Heart right ventricle (tissue), 16 donors: ENCODE measurements at places on chromosomes 2 and 18.
A peak's percentile ranks its signal among the peaks of the same experiment; 100 is the strongest.

- no peak for DNase-seq
Observed at GRCh38 chr2:145184741-145185651, 665.1 kb upstream of the ZEB2 start.

DNA sequence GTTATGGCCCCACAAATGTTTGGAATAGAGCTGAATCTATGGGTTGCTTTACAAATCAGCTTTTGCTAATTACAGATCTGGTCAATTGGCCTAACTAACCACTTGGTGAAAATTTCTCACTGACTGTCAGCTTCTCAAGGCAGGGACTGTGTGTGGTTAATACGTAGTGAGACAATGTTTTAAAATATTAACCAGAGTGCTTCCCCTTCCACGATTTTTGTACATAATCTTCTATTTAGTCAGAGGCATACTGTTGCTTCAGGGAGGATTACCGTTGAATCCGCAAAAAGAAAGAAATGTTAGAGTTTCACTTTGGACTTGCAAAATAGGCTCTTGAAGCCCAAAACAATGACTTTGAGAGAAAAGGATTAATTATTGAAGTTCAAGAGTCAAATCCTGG, 14.9 kb upstream of the KCNS3 start:
- DNase-seq: no peak

- no peak for DNase-seq
Observed at GRCh38 chr2:4336864-4337263, 633.5 kb downstream of the DCDC2C start.

- no peak for DNase-seq
Observed at GRCh38 chr2:72098935-72099334, 48.7 kb downstream of the CYP26B1 start.

GRCh38 chr18:13611142-13611600, 115.2 kb downstream of the FAM210A start:
- peak; percentile 66 for DNase-seq

DNA sequence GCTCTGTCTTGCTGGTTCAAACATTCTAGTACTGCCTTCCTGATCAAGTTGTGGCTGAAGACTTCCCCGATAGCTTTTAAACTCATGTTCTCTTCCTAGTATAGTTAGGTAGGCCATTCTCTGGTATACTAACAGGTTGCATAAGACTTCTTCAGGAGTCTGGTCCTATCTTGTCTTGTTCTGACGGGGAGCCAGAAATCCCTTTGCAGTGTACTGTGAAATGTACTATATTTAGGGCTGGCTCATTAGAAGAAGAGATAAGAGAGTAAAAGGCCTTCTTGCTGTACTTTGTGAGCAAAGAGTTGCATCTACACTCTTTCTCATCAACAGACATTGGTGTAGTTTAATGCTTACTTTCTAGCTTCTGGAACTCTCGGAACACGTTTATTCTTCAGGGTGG, 331.9 kb downstream of the NUP35 start:
- DNase-seq: peak; percentile 9

GRCh38 chr18:64710105-64710861, 561.4 kb upstream of the LINC00305 start:
- no peak for DNase-seq

- DNase-seq: no peak
Observed at GRCh38 chr2:217977840-217978535, 24.8 kb downstream of the TNS1 start.

DNA sequence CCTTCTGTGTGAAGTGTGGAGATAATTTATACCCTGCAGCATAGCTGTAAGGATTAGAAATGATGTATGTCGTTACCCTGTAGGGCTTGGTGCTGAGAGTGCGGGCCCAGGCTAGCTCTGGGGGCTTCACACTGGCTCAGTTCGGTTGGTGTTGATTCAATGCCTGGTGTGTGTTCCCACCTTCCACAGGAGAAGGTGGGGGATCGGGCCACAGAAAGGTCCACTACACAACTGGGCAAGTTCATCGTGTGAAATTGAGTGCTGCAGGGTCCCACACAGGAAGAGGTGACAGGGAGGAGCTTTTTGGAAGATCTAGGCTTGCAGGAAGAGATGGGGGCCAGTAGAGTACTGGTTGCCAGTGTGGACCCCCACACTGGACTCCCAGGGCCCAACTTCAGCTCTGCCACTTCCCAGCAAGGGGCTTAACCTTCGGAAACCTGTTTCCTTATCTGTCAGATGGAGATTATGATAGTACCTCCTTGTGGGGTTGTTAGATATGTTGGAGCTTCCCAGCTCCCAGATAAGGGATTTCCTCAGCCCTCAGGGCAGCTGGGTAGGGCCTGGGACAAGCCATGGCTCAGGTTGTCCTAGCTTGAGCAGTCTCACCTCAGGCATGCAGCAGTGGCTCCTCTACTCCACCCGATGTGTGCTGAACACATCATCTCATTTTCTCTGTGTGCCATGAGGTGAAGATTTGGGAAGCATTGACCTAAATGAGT, 71.5 kb downstream of the TMEM247 start:
- no peak for DNase-seq

GRCh38 chr2:26033270-26033817, 540 bp upstream of the RAB10 start:
- no peak for DNase-seq

- DNase-seq: no peak
Observed at GRCh38 chr18:2636126-2636631, 19.3 kb upstream of the SMCHD1 start.

DNA sequence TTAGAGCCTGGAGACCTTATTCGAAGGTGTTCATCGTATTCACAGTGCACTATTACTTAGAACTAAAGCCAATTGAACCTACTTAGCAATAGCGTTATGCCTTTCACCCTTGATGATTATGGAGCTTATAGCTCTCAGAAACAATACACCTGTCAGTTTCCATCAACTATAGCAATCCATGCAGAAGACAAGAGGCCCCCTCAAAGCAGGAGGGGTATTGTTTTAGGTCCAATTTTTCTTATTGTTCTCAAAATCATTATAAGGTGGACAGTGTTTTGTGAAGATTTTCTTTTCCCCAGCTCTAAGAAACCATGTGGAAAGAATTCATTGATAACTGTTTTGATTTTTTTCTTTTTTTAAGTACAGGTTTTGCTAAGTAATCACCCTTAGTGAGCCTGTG, 135.5 kb downstream of the MEIS1 start:
- DNase-seq: no peak

DNA sequence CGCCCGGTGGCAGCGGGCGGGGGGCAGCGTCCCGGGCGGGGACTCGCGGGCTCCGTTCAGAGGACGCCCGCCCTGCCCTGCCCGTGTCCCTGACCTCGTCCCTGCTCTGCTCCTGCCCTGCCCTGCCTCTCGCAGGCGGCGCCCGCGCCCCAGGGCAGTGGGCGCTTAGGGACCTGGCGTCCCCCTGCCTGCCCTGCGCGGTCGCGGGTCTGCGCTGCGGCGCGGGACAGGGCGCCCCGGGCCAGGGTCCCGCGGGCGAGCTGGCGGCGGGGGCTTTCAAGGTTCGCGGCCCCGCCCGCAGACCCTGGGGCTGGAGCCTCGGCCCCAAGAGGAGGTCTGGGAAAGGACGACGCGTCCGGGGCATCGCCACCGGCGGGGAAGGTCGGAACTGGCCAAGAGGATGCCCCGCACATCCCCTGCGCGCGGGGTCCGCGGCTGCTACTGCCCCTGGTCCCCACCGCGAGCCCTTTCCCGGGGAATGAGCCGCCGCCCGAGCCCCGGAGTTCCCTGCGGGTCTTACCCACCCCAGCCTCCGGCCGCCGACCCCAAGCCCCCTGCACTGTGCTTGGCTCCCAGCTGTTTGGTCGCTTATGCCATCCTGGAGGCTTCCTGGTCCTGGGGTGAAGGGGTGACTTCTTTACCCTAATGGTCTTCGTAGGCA, 679 bp downstream of the RNF144A start:
- no peak for DNase-seq

GRCh38 chr2:111897630-111897923, 830 bp upstream of the MERTK start:
- no peak for DNase-seq

DNA sequence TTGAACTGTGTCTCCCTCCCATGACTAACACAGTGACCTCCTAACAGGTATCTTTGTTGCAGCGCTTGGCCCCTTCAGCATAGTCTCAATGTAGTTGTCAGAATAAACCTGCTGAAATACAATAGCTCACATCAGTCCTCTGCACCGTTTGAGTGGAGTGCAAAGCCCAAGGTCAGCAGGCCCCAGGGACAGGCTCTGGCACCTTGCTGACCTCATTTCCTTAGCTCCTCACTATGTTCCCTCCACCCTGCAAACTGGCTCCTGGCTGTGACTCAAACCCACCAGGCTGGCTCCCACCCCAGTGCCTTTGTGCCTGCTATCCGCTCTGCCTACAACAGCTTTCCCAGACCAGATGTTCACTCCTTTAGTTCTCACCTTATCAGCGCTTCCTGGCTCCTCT, 146.7 kb downstream of the LRATD1 start:
- DNase-seq: no peak

DNA sequence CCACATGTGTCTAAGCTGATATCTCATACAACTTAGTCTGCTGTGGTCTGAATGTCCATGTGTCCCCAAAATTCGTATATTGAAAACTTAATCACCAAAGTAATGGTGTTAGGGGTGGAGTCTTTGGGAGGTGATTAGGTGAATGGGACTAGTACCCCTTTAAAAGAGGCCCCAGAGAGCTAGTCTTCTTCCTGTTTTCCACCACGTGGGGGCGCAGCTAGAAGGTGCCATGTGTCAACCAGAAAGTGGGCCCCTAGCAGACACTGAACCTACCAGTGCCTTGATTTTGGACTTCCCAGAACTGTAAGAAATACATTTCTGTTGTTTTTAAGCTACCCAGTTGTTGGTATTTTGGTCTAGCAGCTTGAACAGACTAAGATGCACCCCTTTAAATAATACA, 86.6 kb downstream of the ASB1 start:
- DNase-seq: no peak

DNA sequence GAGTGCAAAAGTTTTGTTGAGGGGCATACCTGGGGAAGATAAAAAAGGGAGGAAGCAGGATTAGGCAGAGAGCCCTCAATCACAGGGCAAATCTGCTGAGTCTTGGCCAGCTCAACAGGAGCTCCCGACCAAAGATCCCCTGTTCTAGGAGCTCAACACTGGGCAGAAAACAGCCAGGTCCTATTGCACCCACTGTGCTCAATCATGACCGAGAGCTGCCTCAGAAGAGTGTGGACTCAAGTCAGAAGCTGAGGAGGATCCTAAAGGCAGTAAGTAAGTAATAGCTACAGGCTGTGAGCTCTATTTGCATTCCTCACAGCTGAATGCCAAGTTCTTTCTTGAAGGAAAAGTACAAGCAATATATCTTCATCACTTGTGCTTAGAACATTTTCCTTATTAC, 334.4 kb upstream of the NRP2 start:
- no peak for DNase-seq

DNA sequence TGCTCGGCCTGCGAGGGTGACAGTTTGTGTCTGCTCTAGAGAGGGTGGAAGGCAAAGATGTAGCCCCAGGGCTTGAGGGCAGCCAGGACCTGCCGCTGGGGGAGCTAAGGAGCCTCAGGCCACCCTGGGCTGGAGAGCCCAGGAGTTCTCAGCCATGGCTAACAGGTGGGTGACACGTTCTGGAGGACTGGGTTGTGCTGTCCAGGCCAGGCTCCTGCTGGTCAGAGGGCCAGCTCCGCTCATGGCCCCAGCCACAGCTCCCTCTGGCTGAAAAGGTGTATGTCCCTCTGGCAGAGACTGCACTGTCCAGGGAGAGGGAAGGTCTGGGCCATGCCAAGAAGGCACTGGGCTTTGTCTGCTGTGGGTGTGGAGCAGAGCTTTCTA, 19.2 kb downstream of the TMEM185B start:
- DNase-seq: no peak

GRCh38 chr2:191818725-191819350, 28.1 kb downstream of the CAVIN2 start:
- DNase-seq: no peak

DNA sequence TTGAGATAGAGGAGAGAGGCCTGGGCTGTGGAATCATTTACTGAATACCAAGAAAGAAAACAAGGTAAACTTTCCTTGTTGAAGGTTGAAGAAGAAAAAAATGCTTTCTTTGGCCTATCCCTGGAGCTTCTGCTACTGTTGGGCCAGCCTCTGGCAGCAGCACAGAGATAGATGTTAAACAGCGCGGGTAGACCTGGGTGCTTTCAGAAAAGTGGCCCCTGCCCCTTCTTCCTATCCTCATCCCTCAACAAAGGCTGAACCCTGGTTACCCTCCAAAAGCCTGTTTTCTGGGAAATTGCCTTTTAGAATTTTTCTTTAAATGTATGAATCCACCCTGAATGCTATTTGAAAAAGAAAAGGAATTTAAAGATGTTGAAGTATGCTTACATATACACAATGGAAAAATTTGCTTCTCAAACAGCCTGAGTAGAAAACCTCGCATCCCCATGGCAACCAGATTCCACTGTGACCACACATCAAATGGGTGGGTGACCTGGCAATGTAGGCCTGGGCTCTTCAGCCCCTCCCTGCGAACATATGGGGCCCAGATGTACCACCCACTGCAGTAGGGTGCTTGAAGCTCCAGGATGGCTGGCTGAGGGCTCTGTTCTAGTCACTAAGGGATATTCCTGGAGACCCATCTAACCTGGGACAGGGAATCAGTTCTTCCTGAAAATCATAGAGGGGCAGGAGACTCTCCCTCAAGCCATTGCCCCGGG, 23.4 kb upstream of the CHRNA1 start:
- no peak for DNase-seq

DNA sequence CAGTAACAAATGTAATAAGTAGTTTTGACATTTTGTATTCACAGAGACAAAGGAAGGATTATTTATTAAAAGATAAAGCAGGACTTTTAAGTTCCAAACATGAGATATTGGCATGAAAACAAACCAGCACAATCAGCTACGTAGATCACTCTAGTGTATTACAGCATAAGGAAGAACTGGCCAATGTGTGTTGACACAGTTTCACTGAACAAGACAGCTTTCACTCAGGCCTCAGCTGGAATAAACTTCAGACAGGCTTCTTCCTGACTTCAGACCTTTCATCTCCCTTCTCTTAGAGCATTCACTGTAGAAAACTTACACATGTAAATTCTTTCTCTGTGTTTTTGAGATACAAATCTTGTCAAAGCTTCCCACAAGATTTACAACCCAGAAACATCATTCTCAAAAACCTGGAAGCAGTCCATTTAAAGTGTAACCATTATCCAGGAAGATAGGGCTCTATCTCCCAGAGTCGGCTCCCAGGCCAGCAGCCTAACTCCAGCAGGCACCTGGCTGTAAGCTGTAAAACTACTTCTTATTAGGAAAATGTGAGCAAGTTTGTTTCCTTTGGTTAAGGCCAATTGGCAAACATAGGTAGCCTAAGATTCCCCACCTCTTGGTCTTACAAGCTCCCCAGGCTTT, 768.3 kb upstream of the CDH7 start:
- no peak for DNase-seq

DNA sequence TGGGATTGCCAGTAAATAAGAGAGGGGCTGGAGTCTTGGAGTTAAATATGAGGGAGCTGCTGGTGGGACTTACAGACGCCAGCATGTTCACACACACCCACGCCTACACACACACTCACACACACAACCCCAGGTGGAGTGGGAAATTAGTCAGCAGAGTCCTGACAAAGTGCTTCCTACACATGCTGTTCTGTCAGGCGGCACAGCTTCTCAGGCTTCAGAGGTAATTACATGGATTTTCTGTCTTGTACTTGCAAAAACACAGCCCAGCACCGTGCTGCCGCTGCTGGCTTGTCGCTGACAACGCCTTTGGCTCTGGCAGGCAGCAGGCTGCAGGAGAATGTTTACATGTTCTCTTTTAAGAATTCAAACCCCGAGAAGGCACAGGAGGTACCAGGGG, 1186.3 kb upstream of the CELF4 start:
- DNase-seq: no peak
